Hepatocyte (in vitro differentiated cells): ENCODE measurements at places on chromosomes 7 and 10.

DNA sequence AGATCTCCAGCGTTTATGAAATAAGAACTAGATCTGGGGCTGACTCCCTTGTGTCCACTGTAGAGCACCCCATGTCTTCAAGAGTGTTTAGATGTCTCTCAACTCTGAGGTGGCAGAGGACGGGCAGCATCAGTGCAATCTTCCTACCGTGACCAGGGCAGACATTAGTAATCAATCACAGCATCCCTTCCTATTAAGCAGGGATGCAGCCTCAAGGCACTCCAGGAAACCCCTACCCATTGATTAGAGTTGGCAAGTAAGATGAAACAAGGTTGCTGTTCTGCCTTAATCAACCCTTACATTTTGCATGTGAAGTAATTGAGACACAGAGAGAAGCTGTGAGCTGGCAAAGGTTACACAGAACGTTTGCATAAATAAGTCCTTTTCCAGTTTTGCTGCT is 283.7 kb upstream of the ZMIZ1 start:
- DNase-seq, result no peak

DNA sequence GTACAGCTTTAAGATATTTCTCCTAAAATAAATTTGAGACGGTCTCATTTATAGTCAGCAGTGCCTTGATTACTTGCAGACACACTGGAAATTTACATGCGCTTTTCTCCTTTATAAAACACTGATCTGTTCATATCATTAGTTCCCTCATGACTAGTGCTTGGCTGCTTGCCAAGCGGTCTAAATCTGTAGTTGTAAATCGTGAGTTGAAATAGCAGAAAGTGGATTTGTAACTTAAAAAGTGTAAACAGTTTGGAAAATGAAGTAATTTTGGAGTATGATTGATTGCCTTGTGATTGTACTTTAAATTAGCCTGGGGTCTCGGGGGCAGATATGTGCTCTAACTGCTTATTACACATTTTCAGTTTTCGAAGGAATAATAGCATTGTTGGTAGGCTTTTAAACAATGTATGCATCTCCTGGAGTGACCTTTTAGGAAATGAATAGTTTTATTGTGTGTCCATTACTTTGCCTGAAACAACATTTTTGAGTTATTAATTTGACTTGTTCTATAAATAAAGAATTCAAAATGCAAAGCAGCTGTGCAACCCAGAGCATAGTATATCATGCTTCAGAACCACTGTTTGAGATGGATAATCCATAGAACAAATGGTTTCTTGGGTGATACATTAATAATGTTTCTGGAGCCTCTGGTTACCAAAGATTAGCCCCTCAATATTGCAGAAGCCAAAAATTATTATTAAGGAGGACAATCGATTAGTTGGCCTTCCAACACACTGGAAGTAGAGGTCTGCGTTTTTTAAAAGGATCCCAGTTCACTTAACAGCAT is 73.3 kb downstream of the ARID5B start:
- DNase-seq, result peak; percentile 78

DNA sequence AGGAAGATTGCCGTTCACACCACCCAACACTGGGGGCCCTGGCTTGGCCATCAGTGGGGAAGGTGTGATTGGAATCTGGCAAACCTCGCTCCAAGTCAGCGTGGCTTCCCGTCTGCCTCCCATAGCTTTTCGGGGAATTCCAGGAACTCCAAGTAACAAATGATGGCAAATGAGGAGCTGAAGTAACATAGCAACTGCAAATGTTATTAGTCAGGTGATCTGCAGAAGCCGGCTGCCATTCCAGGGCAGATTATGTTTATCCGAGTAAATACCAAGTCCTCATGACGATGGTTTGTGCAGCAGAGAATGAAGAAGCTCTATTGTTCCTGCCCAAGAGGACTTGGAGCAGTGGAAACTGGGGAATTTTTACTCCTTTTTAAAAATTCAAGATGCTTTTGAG is 270.5 kb upstream of the PODXL start:
- DNase-seq, result peak; percentile 50

GRCh38 chr7:38147005-38147404 is 31.0 kb upstream of the STARD3NL start:
- DNase-seq, result peak; percentile 7

DNA sequence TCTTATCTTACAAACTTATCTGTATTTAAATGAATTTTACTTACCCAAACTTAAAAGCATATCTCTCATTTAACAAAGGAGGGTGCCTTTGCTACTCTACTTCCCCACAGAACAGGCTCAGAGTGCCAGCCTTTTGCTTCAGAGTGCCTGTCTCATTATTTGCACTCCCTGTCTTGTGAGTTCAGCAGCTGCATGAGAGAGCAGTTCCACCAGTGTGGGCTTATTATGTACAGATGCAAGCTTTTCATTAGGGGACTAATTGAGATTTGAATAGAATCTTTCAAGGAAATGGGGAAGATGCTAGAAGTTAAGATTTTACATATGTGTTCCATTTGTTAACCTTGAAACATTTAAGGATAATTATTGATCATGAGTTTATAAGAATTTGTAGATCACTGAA is 310.2 kb upstream of the LRRN3 start:
- no peak for DNase-seq

DNA sequence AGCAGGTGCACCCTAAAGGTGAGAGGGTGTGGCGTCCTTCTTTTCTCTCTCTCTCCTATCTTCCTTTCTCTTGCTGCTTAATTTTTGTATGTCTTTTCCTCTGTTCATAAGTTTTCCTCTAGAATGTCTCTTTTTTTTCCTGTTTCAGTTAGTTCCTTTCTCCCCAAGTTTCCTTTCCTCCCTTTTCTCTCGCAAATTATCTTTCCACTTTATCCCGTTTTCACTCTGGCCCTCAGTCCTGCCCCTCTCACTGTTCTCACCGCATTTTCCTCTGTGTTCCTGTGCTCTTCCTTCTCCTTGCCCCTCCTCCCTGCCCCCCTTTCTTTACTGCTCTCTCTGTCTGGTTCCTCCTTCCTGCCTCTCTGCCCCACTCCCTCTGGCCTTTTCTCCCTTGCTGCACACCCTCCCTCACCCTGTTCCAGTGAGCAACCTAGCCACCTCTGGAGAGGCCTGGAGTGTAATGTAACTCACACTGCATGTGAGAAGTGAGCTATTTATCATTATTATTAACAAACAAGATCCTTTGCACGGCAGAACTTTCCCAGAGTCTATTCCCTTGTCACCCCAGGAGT is 158.5 kb downstream of the C10orf105 start:
- no peak for DNase-seq

DNA sequence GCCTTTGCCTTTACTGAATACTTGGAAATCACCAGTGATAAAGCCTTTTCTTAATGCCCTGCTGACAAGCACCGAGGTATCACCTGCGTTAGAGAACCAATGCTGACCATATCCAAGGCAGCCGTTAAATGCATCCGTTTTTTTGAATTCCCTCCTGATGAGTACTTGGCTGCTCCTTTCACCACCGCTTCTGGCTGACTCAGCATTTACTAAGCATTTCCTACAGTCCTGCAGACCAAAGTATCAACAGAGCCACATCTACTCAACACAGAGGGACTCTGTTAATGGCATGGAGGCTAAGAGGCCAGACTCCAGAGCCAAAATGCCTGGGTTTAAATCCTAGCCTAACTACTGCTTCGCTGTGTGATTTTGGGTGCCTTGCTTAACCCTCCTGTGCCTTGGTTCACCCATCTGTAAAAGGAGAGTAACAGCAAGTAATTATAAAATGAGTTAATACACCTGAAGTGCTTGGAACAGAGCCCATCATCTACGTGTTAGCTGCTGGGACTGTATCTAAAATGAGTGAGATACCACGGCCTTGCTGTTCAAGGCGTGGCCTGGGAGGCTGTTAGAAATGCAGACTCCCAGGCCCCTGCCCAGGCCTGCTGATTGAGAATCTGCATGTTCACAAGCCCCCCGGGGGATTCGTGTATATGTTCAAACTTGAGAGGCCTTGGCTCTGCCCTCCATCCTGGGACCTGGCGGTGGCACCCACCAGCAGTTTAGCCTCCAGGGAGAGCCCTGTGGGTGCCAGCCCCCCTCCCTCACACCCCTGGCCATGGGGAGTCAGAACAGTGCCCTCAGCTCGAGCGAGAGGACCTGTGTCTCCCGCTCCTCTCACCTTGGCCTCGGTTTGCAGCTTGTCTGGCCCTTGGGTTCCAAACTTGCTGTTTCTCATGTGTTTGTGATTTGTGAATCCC is 30.8 kb upstream of the EFCAB10 start:
- DNase-seq, result no peak

DNA sequence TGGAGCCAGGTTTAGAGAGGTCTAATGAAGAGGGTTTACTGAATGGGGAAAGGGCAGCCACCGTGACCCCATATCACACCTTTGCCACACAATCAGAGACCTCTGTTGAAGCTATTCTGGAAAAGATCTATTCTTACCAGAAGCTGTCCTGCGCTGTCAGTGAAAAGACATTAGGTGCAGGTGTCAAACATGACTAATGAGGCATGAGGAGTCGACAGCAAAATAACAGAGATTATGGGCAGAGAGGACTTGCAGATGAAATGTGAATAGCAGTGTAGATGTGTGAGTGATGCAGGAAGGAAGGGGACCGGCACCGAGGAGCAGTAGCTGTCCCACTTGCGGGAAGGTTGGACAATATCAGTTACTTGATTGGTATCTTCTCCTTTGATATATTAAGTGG is 627.7 kb upstream of the GALNT17 start:
- no peak for DNase-seq

DNA sequence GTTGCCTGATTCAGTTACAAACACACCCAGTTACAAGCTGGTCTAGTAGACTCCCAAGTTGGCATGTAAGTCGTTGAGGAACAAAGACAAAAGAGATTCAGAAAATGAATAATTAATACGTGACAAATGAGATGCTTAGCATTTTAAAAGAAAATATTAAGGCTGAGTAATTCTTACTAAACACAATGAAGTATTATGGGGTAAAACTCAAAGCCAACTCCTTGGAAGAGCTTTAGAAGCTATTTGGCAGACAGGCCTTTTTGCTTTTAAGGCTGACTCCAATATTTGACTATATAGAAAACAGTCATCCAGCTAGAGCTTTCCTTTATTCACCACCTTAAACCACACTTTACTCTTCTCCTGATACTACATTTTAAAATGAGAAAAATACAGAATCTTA is 5.4 kb downstream of the TRDMT1 start:
- no peak for DNase-seq

GRCh38 chr7:148963583-148964482 is 64.5 kb downstream of the PDIA4 start:
- no peak for DNase-seq

DNA sequence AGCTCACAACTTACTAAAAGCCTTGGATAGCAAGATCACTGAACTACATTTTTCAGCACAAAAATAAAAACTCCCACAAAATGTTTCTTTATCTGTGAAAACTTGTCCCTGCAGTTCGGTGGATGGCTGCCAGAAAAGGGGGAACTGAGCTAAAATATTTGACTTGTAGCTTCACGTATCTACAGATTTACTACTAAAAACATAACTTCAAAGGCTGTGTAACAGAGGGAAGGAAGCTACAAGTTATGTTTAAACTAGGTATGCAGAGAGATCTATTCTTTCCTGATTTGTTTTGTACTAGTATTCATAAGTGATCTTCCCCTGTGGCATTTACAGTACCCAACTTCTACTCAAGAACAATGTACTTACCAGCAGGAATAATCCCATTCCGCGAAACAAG is 25.1 kb downstream of the SGCE start:
- DNase-seq, result no peak

GRCh38 chr7:51082096-51082840 is 234.3 kb downstream of the COBL start:
- DNase-seq, result no peak

GRCh38 chr10:47145290-47145934 is 154.6 kb upstream of the GDF10 start:
- DNase-seq, result no peak

GRCh38 chr7:47008461-47008860 is 573.5 kb downstream of the TNS3 start:
- no peak for DNase-seq

DNA sequence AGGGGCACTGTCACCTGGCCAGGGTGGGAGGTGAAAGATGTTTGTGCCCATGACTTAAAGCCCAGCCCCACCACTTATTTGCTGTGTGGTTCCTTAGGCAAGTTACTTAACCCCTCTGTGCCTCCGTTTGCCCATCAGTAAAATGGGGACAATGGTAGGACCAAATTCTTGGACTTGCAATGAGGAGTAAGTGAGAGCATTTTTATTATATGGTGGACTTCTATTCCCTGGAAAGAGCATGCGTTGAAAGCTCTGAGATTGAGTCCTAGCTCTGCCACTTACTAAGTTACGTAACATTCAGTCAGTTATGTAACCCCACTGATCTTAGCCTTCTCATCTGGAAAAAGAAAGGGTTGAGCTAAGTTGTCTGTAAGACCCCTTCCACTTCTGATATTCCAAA is 18.8 kb downstream of the VSIR start:
- no peak for DNase-seq

DNA sequence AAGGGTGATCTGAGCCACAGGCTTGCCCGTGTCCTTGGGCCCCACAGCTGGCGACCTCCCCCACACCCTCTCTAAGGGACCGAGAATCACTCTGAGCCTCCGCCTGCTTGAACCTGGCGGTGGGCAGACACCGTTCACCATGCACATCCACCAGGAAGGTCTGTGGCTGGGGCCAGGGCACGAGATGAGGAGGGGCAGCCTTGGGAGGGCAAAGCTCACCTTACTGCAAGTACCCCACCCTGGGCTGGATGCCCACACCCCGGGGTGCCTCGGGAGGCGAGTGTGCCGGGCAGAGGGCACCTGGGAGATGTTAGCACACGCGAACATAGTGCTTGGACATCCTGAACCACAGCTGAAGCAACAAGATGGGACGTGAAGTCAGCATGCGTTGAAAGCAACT is 211.9 kb downstream of the ELFN1 start:
- no peak for DNase-seq

DNA sequence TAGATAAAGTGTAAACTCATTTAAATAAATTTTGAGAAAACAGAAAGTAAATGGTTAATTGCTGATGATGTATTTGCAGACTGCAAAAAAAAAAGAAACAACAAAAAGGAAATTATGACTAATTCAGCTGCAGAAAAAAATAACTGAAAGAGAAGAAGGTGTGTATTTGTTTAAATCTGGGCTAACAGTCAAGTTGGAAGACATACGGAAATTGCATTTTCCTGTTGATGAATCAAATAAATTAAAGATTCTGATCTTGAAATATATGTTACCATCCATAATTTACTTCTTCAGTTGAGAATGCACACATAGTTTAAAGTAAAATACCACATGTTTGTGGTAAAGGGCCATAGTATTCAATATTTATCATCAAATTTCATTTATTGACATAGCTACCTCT is 19.3 kb upstream of the ING3 start:
- DNase-seq, result no peak
